GM10248 (cell line): ENCODE measurements at places on chromosomes 13 and 19.

- no peak for DNase-seq
Measured at GRCh38 chr19:31256593-31256960, 92.7 kb downstream of the TSHZ3 start.

DNA sequence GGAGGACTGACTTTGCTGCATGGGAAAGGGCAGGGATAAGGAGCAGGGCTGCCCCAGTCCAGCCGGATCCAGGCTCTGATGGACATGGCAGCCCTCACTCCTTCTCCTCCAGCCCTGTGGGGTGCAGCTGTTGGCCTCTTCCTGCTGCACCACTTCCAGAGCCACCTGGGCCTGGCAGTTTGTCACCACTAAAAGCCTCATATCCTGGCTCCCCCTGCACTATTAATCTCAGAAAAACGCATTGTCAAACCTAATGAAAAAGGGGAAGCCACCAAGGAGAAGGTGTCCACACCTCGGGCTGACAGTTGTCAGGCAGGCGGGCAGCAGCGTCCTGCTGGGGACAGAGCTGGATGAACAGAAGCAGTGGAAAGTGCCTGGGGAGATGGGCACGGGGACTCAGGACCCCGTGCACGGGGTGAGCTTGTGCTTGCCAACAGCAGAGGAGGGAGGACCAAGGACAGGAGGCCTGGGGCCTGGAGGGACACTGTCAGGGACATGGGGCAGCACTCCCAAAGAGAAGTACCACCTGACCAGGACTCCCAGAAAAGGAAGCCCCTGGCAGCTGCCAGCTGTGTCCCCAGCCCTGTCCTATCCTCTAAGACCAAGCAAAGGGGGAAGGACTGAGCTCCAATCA lies 151.1 kb upstream of the TSHZ3 start:
- no peak for DNase-seq

DNA sequence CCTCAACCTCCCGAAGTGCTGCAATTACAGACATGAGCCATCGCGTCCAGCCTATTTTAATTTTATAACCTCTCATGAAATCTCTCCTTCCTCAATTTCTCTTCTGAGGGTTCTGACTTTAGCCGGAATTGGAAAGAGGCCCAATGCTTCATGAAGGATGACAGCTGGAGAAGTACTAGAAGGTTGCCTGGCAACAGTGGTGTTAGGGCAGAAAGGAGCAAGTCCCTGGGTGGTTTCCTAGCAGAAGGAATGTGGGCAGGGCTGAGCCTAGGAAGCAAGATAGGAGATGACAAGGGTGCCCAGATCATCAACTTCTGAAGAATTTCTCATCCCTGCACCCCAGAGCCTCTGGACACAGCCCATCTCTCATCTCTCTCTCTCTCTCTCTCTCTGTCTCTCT lies 25.8 kb downstream of the CACNG6 start:
- no peak for DNase-seq

DNA sequence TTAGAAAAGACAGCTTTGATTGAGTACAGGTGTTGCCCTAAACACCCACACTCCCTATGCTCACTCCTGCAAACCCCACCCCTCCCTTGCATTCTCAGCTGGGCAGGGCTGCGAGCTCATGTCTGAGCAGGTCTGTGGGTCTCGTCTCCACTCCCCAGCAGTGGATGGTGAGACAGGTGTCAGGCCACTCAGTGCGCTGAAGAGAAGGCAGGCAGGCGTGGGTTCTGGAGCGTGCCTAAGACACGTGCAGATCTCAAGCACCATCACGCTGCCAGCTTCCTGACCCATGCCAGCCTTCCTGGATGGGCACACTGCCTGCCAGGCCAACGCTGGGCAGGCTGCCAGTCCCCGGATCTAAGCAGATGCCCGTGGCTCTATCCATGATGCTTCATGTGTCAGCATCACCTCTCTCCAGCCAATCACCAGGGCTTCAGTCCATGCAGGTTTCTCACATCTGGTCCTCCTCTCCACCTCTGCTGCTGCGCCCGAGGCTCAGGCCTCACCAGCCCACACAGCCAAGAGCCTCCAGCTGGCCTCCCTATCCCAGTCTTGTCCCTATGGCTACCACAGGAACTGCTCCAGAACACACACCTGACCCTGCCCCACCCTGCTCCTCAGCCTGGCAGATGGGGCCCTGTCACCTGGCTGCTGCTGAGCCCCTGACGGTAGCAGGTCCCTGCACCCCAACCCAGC lies 42.6 kb downstream of the EPS15L1 start:
- no peak for DNase-seq

- no peak for DNase-seq
Measured at GRCh38 chr13:77678691-77679235, 18.7 kb upstream of the SLAIN1 start.

- no peak for DNase-seq
Measured at GRCh38 chr19:47714339-47714738, 1.1 kb downstream of the EHD2 start.

GRCh38 chr13:79799059-79799867 lies 318.3 kb downstream of the NDFIP2 start:
- DNase-seq: no peak

DNA sequence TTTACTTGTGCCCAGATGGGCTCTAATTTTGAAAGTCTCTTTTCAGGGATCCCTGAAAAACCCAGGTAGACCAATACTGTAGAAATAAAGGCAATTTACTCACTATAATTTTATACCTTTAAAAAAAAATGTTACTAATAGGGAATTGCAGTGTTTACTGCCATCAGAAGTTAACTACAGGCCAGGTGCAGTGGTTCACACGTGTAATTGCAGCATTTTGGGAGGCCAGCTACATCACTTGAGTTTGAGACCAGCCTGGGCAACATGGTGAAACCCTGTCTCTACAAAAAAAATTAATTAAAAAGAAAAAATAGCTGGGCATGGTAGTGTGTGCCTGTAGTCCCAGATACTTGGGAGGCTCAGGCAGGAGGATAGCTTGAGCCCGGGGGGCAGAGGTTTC lies 10.2 kb downstream of the USP12 start:
- no peak for DNase-seq

DNA sequence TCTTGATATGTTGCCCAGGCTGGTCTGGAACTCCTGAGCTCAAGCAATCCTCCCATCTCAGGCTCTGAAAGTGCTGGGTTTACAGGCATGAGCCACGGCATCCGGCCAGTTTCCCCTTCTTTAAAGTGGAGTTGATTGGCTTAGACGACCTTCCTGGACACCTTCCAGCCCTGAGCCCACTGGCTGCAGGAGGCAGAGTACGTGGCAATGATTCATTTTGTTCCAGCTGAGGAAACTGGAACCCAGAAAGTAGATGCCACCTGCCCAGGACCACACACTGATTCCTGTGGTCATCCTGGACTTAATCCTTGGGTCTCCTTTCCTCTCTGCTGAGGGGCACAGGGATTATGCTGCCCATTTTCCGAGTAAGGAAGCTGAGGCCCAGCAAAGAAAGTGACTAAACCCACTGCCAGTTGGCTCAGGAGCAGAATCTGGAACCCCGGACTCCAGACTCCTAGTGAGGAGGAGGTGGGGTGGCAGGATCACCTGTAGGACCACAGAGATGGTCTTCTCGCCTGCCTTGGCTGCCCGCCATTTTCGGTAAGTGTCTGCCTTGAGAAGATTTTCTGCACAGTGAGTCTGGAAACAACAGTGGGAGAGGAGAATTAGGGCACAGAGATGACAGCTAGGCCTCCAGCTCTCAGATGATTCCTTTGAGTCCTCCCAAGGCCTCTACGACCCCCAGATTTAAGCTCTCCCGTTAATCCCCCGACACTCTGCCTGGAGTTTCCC lies 737 bp downstream of the XRCC1 start:
- DNase-seq: no peak

DNA sequence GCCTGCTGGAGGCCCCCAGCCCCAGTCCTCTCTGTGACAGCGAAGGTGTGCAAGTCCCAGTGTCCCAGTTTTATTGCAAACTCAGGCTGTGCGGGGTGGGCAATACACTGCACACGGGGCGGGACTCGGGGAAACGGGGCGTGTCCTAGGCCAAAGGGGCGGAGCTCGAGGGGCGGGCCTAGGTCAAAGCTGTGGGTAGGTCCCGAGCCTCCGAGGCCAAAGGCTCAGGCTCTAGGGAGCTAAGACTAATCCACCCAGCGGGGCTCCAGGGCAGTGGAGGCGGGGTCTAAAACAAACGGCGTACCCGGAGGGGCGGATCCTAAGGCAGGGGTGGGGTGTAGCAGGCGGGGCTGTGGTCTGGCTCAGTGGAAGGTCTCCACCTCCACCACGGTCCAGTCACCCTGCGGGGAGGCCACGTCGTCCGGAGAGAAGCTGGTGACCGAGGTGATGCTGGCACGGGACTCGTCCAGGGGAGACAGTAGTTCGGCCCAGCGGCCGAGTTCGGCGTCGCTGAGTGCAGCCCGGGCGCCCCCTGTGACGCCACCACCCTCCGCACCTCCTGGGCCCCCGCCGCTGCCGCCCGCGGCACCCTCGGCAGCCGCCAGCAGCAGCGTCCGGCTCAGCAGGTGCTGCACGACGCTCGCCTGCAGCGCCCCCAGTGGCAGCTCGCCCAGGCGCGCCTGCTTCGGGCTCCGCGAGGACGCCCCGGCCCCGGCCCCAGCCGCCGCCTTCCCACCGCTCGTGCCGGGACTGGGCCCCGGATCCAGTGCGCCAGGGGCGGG lies 5.3 kb downstream of the PRR36 start:
- peak; percentile 92 for DNase-seq

- no peak for DNase-seq
Measured at GRCh38 chr19:518598-519231, 11.4 kb downstream of the TPGS1 start.

GRCh38 chr13:36979361-36980050 lies 19.6 kb downstream of the ALG5 start:
- no peak for DNase-seq

- DNase-seq: no peak
Measured at GRCh38 chr19:39967561-39967960, 3.4 kb upstream of the PSMC4 start.

- no peak for DNase-seq
Measured at GRCh38 chr19:45424191-45425058, 708 bp upstream of the ERCC1 start.

- no peak for DNase-seq
Measured at GRCh38 chr19:46073268-46073922, 32.6 kb upstream of the IGFL4 start.

GRCh38 chr13:42384265-42384664 lies 112.3 kb downstream of the AKAP11 start:
- DNase-seq: no peak

DNA sequence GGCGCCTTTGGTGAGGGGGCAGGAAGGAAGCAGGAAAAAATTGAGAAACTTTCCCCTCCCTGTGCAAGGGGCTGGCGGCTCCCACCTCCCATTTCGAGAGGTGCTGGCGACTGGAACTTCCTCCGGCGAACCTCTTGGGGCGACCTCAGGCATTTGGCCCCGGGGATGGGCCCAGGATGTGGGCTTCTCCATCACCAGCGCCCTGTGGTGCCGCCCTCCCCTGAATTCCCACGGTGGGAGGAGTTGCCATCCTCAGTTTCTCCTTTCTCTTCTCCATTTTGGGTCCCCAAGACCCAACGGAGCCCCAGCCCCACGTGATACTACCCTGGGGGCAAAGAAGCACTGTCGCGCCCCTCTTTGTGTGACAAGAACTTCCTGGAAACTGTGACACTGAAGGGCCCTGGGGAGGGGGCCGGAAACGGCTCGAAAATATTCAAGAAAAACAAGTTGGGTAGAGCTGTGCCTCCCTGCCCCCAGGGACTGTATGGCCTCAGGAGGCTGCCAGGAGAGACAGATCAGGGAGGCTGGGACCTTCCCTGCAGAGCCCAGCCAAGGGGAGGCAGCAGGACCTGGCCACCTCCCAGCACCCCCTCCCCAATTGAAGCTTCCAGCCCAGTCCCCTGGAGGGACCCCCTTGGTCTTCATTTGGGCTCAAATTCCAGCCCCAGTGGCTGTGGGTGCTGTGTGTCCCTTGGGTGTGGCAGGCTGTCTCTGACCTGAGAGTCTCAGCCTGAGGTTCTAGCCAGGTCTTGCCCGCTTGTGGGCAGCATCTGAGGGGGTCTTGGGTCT lies 16.2 kb upstream of the AP1M2 start:
- DNase-seq: peak; percentile 64

GRCh38 chr13:109785892-109786450 lies 412 bp downstream of the IRS2 start:
- no peak for DNase-seq

DNA sequence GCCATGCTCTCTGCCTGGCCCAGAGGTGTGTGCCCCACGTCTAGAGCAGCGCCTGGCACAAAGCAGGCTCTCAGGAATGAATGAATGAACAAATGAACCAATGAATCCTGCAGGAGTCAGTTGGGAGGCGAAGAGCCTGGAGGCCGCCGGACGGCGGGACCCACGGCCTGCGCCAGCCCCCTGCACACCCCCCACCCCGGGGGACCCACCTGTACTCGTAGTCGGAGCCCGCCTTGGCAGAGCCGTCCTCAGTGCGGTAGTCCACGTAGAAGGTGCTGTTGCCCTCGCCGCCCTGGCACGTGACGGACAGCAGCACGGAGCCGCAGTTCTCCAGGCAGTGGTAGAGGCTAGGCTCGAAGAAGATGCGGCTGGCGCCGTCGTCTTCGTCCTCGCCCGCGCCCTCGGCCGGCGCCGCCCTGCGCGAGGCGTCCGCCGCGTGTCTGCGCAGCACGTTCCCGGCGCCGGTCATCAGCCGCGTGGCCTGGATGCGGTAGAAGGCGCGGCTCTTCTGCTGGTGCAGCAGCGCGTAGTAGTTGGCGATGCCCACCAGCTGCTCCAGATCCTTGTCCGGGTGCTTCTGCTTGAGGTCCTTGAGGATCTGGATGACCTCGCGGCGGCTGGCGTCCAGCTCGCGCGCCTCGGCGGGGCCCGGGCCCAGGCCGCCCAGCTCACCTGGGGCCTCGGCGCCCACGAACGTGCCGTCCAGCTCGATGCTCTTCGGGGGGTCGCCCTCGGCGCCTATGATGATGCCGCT lies 14.8 kb downstream of the SLC8A2 start:
- no peak for DNase-seq

- DNase-seq: no peak
Measured at GRCh38 chr19:45071969-45072790, 4.1 kb downstream of the ZNF296 start.

DNA sequence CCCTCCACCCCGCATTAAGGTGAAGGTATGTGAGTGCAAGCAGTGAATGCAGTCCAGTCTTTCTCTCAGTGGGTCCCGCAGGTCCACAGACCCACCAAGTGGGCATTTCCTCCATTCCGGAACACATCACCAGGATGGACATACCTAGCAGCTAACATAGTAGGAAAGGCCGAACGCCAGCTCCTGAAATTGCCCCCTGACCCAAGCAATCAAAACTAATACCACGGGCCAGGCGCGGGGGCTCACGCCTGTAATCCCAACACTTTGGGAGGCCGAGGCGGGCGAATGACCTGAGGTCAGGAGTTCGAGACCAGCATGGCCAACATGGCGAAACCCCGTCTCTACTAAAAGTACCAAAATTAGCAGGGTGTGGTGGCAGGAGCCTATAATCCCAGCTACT lies 71.7 kb upstream of the VSTM2B start:
- DNase-seq: no peak
